Hematopoietic multipotent progenitor cell (in vitro differentiated cells): ENCODE measurements at places on chromosomes 3 and 15. TPM values are rescaled to one million over a fixed set of nuclear protein-coding genes. Genes with fewer than 3 reads are reported as not detected.

Gene PIF1
- 0.27 TPM for total RNA-seq

Gene CATSPER2
- 3.2 TPM for total RNA-seq

Gene SPATA12
- total RNA-seq, result under 0.01 TPM

GRCh38 chr3:12922306-12922705 is 80.9 kb upstream of the RPL32 start:
- DNase-seq, result no peak

GRCh38 chr3:190485830-190486532 is 27.9 kb upstream of the IL1RAP start:
- DNase-seq, result peak; percentile 79
